ENCODE measurements at places on chromosomes 7 and 10.

GRCh38 chr10:95308389-95309302 lies 17.8 kb upstream of the PDLIM1 start:
- no peak for DNase-seq

- DNase-seq, result no peak
These were observed 30.8 kb upstream of the ZMYND11 start for GRCh38 chr10:104416-104815.

DNA sequence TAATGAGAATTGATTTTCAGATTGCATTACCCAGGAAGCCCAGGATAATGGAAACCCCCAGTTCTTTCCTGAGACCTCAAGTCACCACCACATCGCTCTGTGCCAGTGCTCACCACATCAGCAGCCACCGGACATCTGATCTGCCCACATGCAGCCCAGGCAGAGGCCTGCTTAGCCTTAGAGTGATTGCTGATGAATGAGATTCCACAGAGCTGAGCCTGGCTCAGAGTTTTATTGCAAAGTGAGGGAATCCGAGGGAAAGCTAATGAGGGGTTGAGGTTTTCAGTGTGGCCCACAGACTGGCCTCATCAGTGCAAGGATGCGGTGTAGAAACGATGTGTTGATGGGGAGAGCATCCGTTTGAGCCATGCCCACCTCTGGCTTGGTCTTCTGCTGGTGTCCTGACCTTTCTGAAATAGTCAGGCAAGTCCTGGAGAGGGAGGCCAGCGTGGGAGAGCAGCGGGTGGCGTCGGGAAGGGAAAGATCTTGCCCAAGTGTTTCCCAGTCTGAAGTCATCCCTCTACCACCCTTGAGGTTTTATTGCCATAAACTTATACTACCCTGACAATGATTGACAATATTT lies 120.3 kb downstream of the ITIH5 start:
- no peak for DNase-seq

DNA sequence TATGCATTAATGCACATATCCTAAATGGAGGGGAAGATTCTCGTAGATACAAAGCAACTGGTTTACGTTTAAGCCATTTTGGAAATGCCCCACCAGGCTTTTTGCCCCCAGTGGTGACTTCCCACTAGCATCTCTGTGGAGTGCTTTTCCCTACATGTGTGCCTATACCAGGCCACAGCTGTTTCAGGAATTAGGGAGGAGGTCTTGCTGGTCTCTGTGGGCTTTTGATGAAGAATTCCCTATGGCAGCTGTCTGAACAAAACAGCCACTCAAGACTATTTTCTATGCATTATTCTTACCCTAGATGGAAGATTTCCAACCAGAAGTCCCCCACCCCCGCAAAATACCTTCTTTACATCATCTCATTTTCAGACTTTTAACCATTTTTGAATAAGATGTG lies 52.0 kb upstream of the NMT2 start:
- DNase-seq, result no peak

- no peak for DNase-seq
These were observed 107.6 kb downstream of the SEMA3E start for GRCh38 chr7:83541187-83541960.

DNA sequence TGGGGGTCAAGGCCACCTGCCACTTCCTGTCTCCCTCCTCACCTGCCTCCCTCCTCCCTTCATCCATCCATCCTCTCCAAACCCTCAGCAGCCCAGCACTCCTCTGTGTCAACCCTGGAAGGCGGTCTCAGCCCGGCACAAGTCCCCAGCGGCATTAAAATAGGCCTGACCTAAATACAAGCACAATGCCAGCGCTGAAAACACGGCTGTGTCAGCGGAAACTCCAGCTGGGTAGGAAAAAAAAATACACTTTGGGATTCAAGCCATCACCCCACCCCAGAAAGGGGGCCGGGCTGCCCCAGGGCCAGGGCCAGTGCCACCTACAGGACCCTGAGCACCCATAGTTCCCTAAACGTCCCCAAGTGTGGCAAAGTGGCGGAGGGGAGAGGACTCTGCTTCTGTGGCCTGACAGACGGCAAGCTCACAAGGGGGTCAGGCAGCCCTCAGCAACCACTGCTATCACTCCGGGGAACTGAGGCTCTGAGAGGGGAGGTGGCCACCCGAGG lies 22.7 kb upstream of the GTF2IRD1 start:
- DNase-seq, result no peak

GRCh38 chr10:97412891-97413304 lies 11.8 kb upstream of the RRP12 start:
- no peak for DNase-seq

GRCh38 chr7:45031829-45032228 lies 31.8 kb downstream of the CCM2 start:
- no peak for DNase-seq

DNA sequence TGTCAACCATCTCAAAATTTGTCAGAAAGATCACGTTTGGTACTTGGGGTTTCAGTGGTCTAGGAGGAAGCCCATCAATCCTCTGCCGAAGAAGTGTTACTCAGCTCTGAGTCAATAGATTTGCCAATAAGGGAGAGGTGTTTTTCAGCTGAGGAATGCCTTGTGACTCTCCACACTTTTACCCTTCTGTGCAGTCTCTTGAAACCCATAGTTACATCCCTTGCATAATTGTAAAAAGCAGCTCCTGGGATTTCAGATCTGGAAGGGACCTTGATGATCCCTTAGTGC lies 47.5 kb downstream of the INSYN2A start:
- DNase-seq, result no peak

DNA sequence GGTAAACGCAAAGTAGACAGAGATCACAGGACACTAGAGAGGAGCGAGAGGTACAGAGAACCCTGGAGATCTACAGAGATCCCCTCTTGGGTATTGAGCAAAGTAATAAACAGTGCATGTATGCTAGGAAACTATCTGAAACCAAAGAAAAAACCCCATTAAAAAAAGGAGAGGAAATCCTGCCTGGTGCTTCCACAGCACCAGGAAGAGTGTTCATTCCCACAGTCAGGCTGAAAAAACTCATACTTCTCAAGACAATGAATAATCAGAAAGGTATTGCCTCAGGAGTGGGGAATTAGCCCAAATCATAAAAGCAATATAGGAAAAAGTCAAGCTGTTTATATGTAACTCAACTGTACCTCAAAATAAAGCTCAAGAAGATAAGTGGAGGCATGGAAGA lies 59.1 kb downstream of the ANKRD26 start:
- no peak for DNase-seq

DNA sequence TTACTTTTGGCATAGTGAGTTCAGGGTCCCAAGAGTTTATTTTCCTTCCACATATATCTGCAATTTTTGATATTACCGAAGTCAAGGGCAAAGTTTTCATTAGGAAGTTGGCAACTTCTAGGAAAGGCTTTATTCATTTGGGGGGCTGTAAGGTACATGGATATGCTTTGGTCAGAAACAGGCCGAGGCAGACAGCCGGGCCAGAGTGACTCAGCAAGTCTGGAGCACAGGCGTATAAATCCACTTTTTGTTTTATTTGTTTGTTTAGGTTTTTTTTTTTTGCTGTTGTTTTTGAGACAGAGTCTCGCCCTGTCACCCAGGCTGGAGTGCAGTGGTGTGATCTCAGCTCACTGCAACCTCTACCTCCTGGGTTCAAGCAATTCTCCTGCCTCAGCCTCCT lies 3.7 kb downstream of the ZNF680 start:
- no peak for DNase-seq

- DNase-seq, result no peak
These were observed 53.3 kb downstream of the P4HA1 start for GRCh38 chr10:73043319-73043718.

DNA sequence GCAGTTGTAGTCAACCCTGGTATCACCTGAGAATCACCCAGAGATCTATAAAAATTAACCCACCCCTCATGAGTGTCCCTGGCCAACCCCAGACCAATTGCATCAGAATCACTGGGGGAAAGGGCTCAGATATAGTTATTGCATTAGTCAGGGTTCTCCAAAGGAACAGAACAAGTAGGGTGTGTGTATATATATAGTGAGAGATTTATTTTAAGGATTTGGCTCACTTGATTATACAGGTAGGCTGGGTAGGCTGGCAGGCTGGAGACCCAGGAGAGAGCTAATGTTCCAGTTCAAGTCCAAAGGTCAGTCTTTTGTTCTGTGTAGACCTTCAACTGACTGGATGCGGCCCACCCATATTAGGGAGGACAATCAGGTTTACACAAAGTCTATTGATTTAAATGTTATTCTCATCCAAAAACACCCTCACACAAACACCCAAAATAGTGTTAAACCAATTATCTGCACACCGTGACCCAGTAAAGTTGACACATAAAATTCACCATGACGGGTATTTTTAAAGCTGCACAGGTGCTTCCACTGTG lies 372.9 kb upstream of the NFE2L3 start:
- no peak for DNase-seq

GRCh38 chr7:12638851-12639456 lies 48.5 kb upstream of the ARL4A start:
- no peak for DNase-seq

GRCh38 chr10:19701427-19702052 lies 114.7 kb upstream of the PLXDC2 start:
- DNase-seq, result no peak

GRCh38 chr10:33732161-33732680 lies 397.8 kb upstream of the NRP1 start:
- no peak for DNase-seq

DNA sequence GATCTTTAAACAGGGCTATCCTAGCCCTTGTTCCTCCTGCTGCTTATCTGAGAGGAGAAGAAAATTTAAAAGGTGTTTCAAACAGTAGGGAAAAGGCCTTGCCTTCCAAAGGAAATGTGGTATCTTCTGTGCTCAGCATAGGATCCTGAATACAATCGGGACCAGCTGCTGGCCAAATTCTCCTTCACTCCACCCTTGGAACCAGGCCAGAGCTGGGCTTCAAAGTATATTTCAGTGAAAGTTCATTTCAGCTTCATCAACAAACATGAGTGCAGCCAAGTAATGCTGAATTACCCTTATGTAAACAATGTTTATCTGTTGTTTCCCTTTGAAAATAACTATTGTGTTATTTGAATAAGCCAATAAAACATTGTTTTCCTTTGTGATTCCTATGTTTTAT lies 146.5 kb upstream of the MEOX2 start:
- no peak for DNase-seq

- no peak for DNase-seq
These were observed 22.7 kb downstream of the HKDC1 start for GRCh38 chr10:69242852-69243212.

DNA sequence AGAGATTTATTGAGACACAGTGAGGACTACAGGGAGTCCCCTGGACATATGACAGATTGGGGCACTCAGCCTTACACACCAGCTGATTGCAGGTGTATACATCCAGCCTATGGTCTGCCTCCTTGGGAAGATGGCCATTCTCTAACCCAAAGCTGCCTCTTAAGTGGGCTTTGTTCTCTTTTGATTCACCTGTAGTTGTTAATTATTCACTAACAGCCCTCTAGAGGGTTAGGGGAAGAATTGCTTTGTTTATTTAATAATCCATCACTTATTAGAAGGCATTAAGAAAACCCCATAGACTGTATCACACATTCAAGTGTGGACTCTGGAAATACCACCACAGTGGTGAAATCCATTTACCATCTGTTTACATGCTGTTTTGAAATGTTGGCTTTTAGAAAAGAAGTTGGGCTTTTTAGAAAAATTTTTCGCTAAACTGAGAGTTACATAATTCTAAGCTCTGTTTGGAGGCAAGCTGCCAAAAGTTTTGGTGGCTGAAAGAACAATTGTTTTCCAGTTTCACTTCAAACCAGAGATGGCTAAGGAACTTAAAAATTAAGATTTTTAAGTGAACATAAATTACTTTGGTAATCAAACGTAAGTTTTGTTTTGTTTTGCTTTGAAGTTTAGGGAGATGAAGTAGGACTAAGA lies 379.1 kb downstream of the ADRA2A start:
- DNase-seq, result no peak

- no peak for DNase-seq
These were observed 4.6 kb downstream of the DUSP5 start for GRCh38 chr10:110502072-110502845.

- DNase-seq, result no peak
These were observed 671 bp upstream of the PAPSS2 start for GRCh38 chr10:87658858-87659555.

All from stimulated activated CD4-positive, alpha-beta T cell treated with anti-CD3 and anti-CD28 coated beads, TNF-alpha, amount 100 ng/mL, for 48 hours (primary cell).